ENCODE measurements at places on chromosomes 12 and 14.

DNA sequence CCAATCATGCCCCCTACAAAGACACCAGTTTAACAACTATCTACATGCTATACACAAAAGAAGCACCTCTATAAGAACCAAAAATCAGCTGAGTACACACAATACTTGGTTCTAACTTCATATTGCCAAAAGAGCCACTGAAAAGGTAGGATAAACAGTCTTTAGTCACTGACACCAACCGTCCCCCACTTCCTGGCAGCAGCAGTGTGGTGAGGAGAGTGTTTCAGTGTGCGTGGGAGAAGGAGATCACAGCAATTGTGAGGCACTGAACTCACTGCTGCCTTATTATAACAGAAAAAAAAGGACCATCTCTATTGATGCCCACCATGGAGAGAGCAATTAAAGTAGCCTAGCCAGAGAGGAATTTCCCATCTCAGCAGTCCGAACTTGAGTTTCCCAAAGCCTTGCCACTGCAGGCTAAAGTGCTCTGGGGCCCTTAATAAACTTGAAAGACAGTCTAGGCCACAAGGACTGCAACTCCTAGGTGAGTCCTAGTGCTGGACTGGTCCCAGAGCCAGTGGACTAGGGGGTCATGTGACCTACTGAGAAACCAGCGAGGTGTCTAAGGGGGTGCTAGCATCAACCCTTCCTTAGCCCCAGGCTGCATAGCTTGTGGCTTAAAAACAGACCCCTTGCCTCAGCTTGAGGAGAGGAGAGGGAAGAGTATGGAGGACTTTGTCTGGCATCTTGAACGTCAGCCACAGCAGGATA, 37.1 kb upstream of the LMNTD1 start:
- DNase-seq: no peak

DNA sequence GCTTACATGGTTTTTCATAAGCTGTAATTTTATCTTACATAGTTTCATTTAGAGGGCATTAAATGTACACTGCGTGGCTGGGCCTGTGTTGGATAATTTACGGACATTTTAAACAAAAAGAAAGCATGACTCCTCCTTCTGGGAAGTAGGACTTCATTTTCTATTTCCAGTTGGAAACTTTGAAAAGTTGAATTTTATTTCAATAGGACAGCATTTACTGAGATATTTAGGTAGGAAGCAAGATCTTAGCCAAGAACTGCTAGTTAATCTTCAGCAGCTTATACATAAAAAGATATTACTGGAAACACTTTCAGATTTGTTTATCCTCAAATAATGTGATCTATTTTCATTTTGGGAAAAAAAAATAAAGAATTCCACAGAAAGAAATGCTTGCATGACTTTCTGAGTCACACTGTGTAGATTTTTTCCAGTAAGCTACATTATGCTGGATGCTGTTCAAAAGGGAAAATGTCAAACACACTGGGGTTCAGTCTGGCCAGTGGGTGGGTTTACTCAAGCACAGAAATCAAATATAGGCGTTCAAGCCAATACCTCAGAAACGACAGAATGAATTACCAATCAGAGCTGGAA, 239.4 kb upstream of the KRR1 start:
- DNase-seq: no peak

DNA sequence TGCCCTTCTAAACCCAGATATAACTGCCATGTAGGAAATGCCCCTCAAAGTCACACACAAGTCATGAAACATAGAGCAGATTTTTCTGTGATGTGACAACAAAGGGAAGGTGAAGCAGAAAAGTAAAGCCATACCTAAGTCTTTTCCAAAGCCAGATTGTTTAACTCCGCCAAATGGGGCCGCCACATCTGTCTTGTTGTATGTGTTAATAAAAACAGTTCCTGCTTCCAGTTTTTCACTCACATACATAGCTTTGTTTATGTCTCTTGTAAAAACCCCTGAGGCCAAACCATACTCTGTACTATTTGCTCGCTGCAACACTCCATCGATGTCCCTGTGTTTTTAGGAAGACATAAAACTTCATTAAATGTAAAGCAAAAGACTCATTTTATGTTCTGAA, 40.3 kb downstream of the NOPCHAP1 start:
- DNase-seq: no peak

DNA sequence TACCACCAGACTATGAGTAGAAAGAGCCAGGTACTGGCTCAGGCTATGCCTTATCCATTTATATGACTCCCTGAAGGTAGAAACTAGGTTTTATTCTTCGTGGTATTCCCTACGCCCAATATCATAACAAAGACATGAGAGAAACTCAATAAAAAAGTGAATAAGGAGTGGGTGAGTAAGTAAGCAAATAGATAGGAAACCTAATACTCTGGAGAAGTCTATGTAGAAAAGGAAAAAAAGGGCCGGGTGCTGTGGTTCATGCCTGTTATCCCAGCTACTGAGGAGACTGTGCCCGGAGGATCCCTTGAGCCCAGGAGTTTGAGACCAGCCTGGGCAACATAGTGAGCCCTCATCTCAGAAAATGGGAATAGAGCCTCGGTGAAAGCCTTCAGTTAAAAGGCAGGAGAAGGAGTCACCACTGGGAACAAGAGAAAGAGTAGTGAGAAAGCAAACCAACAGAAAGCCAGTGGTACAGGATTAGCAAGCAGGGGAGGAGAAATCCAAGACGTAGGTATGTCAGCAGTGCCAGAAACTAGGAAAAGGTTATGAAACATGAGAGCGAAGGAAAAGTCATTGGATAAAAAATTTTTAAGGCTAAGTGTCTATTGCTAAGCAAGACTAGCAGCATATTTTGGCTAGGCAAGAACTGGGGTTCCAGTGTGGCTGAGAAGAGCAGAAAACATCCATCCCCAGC, 6.0 kb upstream of the OR6J1 start:
- DNase-seq: no peak

- DNase-seq: no peak
Measured at GRCh38 chr12:15677726-15678201, 111.4 kb downstream of the EPS8 start.

DNA sequence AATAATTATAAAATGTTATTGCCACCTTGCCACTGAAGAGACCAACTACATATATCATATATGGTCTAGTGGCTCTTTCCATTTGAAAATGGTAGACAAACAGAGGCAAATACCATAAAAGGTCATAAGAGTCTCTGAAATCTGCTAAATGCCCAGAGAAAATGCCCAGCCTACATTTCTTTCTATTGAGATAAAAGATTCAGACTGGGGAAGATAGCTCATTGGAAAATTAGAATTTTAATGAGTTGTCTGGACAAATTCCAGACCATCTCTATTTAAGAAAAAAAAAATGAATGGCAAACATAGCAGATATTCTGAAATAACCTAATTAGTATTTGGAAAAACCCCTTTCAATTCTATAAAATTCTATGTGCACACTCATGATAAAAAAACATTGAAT, 79.9 kb upstream of the BBS10 start:
- DNase-seq: no peak

DNA sequence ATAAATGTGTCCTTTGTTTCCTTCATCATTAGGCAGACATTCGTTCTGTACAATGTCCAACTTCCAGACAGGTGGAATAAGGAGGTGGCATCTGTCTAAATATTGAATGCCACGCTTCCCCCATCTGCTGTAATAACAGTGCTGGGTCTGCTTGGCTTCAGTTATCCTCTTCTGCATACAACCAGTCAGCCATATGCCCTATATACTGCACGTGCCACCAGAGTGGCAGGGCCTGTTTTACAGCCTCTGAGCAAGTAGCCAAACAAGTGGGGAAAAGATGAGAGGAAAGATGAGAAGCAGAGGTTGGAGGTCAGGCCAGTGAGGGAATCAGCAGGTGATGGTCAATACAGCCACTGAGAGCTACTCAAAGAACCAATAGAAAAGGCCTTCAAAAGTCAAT, 55.4 kb downstream of the OTX2 start:
- DNase-seq: no peak

GRCh38 chr12:75888399-75888798, 143.2 kb downstream of the PHLDA1 start:
- no peak for DNase-seq

DNA sequence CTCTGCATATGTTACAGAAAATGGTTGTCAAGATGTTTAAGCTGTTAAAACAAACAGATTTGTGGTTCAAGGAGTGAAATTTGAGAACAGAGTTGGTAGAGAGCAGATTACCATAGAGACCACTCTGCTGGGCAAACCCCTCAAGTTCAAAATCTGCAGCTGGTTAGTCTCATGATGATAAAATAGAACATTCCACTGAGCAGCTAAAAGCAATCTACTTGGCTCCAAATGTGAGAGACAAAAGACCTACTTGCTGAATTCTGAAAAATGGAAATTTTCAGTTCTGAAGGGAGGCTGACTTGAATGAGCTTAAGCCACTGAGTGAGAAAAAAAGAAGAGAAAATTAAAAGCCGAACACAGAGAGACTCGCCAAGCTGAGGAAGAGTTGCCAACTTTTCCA, 519.3 kb downstream of the NOVA1 start:
- no peak for DNase-seq

DNA sequence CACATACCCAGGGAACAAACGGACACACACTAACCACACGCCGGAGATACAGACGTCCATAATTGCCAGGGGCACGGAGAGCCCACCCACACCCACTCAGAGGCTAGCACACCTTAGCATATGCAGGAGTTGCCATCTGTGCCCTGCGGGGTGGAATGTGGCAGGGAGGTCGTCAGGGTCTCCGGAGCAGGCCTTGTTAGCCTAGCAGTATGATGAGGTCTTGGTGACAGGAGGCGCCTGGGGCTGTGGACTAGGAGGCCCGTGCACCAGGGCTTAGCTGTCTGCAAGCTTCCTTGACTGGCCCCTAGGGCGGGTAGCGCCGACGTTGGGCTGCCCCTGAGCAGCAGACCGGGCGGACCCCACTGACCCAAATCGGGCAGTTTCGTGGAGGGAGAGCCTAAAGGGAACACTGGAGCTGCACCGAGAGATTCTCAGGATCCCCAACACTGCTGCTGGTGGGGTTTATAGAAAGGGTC, 10.0 kb downstream of the STAC3 start:
- no peak for DNase-seq

DNA sequence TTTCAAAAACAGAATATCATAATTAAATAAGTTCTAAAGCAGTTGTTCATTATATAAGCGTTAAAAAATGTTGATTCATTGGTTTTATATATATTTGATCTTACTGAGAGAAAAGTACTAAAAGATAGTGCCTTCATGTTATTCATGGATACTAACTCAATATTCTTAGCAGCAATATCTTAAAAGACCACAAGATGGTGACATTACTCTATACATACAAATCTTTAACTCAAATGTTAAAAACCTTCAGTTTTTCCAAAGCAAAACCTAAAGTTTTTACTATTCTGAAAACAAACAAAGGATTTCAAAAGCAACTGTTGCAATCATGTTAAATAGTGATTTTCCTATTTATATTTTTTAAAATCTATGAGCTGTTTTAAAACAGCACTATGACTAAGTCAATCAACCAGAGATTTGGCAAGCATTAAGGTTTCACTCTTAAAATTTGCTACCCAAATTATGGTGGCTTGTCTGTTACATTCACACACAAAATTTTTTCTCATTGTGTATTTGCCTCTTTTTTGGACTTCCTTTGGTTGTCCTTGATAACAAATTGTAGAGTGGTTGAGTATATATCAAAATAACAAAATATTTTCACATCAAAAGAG, 50.1 kb upstream of the RERGL start:
- no peak for DNase-seq

Data from naive B cell (primary cell).